Fibroblast of lung (primary cell): ENCODE measurements at places on chromosomes 7 and 10.

- H3K4me3 ChIP-seq, result no peak overlapping the region
- no peaks in the 10 kb centered on the region for H3K27me3 ChIP-seq
- H3K36me3 ChIP-seq, result peaks cover 5% of the 10 kb centered on the region
- DNase-seq, result no peak
Measured at GRCh38 chr7:139049936-139050335, 14.1 kb upstream of the ZC3HAV1L start.

GRCh38 chr7:94011714-94012353 is 7.7 kb upstream of the BET1 start:
- H3K36me3 ChIP-seq, result no peaks in the 10 kb centered on the region
- no peak overlapping the region for H3K27ac ChIP-seq
- no peak for DNase-seq
- H3K27me3 ChIP-seq, result no peaks in the 10 kb centered on the region

GRCh38 chr10:78974617-78975317 is 94.0 kb upstream of the ZMIZ1 start:
- H3K4me1 ChIP-seq, result peaks cover 40% of the 10 kb centered on the region
- no peaks in the 10 kb centered on the region for H3K36me3 ChIP-seq
- DNase-seq, result peak; percentile 84
- H3K27me3 ChIP-seq, result no peaks in the 10 kb centered on the region
- peak overlapping the region; percentile 55 for H3K4me3 ChIP-seq

GRCh38 chr7:27248911-27249723 is 6.5 kb downstream of the EVX1 start:
- peaks cover 95% of the 10 kb centered on the region for H3K27me3 ChIP-seq
- DNase-seq, result no peak
- H3K27ac ChIP-seq, result no peak overlapping the region

GRCh38 chr7:55120501-55121198 is 101.8 kb downstream of the EGFR start:
- H3K36me3 ChIP-seq, result peaks cover 5% of the 10 kb centered on the region
- peaks cover 19% of the 10 kb centered on the region for H3K4me1 ChIP-seq
- no peak overlapping the region for H3K4me3 ChIP-seq
- H3K27me3 ChIP-seq, result no peaks in the 10 kb centered on the region
- peak; percentile 71 for DNase-seq

DNA sequence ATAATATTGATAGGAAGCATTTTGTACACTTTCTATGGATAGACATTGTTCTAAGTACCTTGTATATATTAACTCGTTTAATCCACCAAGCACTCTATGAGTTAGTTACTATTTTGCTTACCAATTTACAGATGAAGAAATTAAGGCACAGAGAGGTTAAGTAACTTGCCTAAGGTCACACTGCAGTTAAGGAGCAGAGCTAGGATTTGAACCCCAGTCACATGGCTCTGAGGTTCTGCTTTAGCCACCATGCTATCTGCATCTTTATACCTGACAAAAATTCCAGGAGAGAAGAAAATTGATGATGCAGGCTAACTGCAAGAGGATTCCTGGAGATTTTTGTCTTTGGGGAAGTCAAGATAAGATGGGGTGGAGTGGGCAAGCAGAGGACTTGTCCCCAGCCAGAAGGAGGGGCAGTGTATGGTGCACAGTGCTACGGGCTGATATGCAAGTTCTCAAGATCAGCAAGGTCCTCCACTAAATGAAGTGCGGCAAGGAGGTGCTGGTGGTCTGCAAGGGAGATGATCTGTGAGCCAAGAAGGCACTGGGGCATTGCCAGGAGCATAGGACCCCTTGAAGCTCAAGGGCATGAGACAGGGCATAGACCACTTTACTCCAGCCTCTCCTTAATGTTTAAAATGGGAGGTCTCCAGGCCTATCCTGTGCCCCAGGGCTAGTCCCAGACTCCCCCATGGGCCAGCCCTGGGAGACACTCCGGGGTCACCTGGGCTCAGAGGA is 430.6 kb downstream of the RPS24 start:
- no peaks in the 10 kb centered on the region for H3K36me3 ChIP-seq
- peaks cover 1% of the 10 kb centered on the region for H3K4me1 ChIP-seq
- no peak overlapping the region for H3K4me3 ChIP-seq
- DNase-seq, result no peak

- no peak overlapping the region for H3K4me3 ChIP-seq
- H3K36me3 ChIP-seq, result no peaks in the 10 kb centered on the region
- H3K4me1 ChIP-seq, result peaks cover 6% of the 10 kb centered on the region
- peak; percentile 87 for DNase-seq
- H3K27me3 ChIP-seq, result no peaks in the 10 kb centered on the region
Measured at GRCh38 chr10:14478604-14479003, 147.9 kb upstream of the FRMD4A start.

DNA sequence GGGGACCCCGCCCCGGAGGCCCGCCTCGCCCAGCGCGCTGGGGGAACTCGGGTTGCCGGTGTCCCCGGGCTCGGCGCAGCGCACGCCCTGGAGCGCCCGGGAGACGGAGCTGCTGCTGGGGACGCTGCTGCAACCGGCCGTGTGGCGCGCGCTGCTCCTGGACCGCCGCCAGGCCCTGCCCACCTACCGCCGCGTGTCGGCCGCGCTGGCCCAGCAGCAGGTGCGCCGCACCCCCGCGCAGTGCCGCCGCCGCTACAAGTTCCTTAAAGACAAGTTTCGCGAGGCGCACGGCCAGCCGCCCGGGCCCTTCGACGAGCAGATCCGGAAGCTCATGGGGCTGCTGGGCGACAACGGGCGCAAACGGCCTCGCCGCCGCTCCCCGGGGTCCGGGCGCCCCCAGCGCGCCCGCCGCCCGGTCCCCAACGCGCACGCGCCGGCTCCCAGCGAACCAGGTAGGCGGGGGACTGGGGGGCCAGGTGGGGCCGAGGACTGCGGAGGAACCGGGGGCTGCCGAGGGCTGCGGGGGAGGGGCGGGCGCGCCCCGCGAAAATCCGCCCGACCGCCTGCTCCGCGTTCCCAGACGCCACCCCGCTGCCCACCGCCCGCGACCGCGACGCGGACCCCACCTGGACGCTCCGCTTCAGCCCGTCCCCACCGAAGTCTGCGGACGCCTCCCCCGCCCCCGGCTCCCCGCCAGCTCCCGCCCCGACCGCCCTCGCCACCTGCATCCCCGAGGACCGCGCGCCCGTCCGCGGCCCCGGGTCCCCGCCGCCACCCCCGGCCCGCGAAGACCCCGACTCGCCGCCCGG is 574 bp downstream of the UTF1 start:
- no peak overlapping the region for H3K27ac ChIP-seq
- H3K4me3 ChIP-seq, result no peak overlapping the region
- H3K4me1 ChIP-seq, result no peaks in the 10 kb centered on the region
- DNase-seq, result no peak

DNA sequence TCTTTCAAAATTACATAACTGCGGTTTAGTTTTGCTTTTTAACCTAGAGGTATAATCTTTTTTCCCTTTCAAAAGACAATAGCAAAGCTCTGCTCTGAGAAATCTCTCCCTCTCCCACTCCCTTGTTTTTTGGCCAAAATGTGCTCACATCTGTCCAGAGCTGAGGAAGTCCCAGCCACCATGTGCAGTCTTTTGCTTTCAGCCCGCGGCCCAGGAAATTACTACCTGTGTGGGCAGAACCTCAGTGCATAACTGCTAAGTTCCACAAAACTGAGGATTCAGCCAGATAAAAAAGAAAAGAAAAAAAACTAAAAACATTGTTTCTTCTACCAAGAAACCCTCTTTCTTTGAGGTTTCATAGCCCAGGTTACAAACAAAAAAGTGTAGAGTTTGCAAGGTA is 115.0 kb upstream of the HGF start:
- no peak overlapping the region for H3K4me3 ChIP-seq
- no peaks in the 10 kb centered on the region for H3K4me1 ChIP-seq
- H3K36me3 ChIP-seq, result no peaks in the 10 kb centered on the region
- H3K27ac ChIP-seq, result no peak overlapping the region
- DNase-seq, result no peak

DNA sequence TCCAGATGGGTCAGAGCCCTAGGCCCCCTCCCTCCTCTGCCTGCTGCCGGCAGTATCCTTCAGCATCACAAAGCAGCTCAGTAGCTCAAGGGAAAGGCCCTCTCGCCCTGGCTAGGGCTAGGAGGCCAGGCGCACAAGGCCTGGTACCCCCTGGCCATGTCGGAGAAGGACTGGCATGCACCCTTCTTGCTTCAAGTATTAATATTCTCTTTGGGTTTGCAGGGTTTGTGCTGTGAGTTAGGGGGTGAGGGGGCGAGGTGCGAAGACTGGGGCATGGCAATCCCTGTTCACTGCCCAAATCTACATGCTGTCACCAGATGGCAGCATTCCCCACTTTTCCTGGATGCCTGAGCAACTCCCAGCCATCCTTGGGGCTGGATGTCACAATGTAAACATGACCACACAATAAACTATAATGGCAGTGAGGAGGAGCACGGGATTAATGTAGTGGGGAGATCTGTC is 105.2 kb downstream of the NEURL1 start:
- DNase-seq, result peak; percentile 84
- H3K27ac ChIP-seq, result no peak overlapping the region
- H3K4me1 ChIP-seq, result peaks cover 2% of the 10 kb centered on the region
- peaks cover 20% of the 10 kb centered on the region for H3K36me3 ChIP-seq

DNA sequence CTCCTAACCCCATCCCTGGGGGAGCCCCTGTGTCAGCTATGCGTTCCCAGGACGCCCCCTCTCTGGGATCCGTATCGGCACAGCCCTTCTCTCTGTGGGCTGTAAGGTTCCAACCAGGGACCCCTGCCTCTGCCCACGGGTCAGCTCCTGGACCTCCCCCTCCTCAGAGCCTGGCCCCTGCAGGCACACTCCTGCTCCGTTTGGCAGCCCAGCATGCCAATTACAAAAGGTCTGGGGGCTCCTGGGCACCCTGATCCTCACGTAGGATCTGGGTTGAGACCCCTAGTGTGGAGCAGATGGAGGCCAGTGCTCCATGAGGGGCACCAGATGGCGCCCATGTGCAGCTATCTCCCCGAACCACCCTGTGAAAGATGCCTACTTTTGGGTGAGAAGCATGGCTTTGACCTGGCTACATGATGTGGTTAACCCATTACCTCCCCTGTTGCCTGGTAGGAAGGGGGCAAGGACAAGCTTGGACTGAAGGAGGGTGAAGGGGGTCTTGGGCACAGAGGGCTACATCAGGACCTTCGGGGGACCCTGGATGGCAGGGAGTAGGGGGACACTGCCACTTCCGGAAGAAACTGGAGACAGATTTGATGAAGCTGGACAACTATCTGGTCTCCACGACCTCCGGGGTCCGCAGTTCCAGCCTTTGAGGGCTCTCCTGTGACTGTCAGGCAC is 9.0 kb downstream of the TACR2 start:
- H3K36me3 ChIP-seq, result peaks cover 2% of the 10 kb centered on the region
- no peak for DNase-seq
- H3K4me3 ChIP-seq, result peak overlapping the region; percentile 5
- H3K27me3 ChIP-seq, result no peaks in the 10 kb centered on the region
- H3K27ac ChIP-seq, result peak overlapping the region; percentile 16

DNA sequence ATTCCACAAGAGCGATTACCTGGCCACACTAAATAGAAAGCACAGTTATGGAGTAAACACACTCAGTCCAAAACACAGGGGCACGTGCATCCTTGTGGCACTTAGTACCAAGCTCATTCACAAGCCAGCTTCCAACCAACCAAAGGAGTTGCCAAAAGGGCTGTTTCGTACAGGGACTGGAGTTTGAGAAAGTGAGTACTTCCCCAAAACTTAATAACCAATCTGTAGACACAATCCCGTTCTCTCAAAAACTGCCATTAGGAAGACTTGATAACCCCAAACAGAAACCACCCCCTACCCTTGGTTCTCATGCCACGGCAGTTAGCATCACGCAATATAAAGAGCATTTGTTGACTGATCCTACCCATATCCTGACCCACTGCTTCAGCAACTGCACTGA is 166.2 kb upstream of the ASAH2 start:
- H3K27me3 ChIP-seq, result no peaks in the 10 kb centered on the region
- H3K4me1 ChIP-seq, result peaks cover 8% of the 10 kb centered on the region
- peak overlapping the region; percentile 90 for H3K27ac ChIP-seq
- peak overlapping the region; percentile 99 for H3K4me3 ChIP-seq
- DNase-seq, result no peak
- no peaks in the 10 kb centered on the region for H3K36me3 ChIP-seq

DNA sequence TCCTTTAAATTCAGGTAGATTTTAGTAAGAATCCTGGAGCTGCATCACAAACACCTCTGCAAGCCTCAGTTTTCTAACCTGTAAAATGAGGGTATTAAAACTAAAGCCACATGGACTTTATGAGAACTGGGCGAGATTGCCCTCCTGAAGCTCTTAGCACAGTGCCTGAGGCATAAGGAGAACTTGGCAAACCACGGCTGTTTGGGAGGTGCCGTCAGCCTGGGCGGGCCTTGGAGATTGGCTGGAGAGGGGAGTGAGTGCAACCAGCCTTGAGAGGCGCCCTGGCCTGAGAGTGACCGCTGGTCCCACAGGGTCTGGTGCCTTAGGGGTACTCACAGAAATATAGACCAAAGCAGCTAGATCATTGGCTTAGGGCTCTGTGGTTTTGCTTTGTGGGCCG is 5.4 kb upstream of the TNS3 start:
- no peak overlapping the region for H3K4me3 ChIP-seq
- DNase-seq, result no peak
- H3K27me3 ChIP-seq, result no peaks in the 10 kb centered on the region
- peaks cover 18% of the 10 kb centered on the region for H3K4me1 ChIP-seq
- no peak overlapping the region for H3K27ac ChIP-seq

GRCh38 chr10:79459243-79459642 is 13.8 kb upstream of the ZCCHC24 start:
- H3K27ac ChIP-seq, result no peak overlapping the region
- DNase-seq, result no peak
- H3K27me3 ChIP-seq, result no peaks in the 10 kb centered on the region
- H3K4me1 ChIP-seq, result peaks cover 4% of the 10 kb centered on the region

DNA sequence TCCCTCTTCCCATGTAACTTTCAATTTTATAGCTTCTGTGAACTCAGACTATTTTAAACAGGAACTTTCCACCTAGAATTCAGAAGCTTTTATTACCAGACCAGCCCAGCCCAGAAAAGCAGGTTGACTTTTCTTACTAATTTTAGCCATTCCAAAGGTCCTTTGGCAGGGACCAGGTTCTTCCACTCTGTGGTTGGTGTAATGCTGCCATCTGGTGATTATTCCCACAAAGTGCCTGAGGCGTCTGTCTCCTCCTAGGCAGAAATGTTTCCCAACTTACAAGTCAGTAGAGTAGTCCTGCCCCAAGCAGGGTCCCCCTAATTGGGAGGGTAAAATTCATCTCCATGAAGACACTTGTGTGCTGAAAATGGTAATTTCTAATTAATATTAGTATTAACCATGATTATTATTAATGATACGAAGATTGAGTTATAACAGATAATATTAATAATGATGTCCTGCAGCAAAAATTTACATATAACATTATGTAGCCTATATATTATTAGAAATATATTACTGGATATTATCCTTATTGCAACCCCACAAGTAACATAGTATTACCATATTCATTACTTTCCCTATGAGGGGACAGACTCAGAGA is 53.0 kb upstream of the PPP1R17 start:
- DNase-seq, result peak; percentile 51
- no peak overlapping the region for H3K27ac ChIP-seq
- no peaks in the 10 kb centered on the region for H3K27me3 ChIP-seq
- no peaks in the 10 kb centered on the region for H3K36me3 ChIP-seq
- no peak overlapping the region for H3K4me3 ChIP-seq
